ENCODE measurements at places on chromosomes 5 and 9.

DNA sequence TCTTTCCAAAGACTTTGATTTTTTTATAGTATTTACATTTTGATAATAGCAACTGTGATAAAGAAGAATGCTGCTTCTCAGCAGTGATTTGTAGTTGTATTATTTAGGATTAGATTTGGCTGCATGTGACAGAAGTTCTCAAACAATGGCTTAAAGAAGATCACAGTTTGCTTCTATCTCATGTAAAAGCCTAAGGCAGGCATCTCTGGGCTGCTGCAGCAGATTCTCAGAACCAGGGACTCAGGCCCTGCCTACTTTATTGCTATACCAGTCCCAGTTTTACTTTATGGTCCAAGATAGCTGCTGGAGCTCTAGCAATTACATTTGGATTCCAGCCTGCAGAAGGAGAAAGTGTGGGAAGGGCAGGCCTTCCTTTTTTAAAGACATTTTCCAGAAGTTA is 8.8 kb upstream of the SNX2 start:
- no peak for DNase-seq

GRCh38 chr5:169242175-169242848 is 58.6 kb downstream of the SLIT3 start:
- DNase-seq: no peak

DNA sequence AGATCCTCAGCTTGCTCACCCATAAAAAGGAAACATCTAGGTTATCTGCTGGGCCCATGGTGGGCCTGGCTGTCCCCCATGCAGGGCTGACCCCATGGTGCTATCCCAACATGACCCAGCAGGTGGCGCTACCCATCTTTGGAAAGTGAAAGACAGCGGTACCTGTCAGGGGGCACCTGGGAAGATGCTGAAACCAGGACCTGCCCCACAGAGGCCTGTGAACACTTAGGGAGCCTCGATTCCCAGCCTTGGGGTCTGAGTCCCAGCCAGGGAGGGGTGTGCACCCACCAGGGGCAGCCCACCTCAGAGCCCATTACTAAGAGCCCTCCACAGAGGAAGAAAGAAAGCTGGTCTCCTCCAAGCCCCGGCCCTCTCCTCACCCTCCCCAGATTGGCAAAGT is 46.6 kb upstream of the IPPK start:
- peak; percentile 82 for DNase-seq

GRCh38 chr9:21056931-21057330 is 20.8 kb downstream of the IFNB1 start:
- DNase-seq: no peak

DNA sequence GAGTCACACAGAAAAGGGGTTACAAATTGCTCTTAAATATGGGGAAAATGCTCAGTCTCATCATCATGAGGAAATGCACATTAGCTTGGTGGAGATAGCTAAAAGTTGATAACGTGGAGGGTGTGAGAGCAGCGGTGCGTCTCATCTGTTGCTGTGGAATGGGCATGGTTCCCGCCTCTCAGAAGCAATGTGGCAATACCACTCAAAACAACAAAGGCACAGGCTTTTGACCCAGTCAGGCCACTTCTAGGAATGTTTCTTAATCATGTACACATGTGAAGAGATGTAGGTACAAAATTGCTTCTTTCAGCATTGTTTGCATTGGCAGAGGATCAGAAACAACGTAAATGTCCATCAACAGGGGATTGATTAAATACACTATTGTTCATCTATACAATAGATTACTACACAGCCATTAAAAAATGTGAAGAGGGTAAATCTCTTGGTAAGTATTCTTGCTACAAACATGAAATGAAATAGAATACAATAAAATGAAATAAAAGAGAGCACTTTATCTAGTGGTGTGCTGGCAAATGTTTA is 212.6 kb upstream of the MSX2 start:
- no peak for DNase-seq

DNA sequence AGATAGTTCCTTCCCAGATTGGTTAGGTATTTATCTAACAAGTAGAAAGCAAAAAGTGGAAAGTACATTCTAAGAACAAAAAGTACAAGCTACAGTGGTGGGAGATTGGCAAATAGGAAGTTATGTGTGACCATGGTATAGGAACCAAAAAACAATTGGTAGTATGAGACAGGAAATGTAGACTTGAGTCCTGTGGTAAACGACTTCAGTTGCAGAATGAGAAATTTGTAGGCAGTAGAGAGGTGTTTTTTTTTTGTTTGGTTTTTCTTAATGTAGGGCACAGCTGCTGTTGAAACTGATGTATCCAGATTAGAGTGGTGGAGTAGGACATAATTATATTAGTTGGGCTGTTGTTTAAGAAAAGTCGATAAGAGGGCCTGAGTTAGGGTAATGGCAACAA is 72.0 kb downstream of the CCNH start:
- no peak for DNase-seq

DNA sequence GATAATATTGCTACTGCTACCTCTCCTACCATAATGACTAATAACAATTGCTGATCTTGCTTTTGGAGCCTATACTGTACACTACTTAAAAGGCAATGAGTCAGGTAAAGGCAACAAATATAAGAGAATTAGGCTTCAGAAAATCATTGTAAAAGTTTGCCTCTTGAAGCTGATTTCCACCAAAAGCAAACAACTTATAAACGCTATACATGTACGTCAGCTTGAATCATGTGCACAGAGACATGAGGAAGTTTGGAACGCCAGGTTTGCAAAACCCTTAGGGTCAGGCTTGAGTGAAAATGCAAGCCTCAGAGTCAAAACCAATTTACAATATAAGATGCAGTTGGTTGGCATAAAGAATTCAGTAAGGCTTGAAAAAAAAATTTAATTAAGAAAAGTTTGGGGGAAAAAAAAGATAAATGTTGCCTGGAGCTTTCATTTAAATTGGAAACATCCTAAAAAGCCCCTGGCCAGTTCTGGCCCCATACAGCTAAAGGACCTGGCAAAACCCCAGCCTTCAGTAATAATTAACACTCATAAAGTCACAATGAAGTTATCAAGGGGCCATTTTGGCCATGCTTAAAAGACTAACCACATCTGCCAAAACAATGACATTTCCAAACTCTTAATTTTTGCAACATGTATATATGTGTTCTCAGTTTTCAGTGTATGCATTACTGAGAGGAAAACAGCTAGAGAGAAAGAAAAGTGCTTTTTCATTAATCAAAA is 181.0 kb upstream of the NFIL3 start:
- DNase-seq: no peak

DNA sequence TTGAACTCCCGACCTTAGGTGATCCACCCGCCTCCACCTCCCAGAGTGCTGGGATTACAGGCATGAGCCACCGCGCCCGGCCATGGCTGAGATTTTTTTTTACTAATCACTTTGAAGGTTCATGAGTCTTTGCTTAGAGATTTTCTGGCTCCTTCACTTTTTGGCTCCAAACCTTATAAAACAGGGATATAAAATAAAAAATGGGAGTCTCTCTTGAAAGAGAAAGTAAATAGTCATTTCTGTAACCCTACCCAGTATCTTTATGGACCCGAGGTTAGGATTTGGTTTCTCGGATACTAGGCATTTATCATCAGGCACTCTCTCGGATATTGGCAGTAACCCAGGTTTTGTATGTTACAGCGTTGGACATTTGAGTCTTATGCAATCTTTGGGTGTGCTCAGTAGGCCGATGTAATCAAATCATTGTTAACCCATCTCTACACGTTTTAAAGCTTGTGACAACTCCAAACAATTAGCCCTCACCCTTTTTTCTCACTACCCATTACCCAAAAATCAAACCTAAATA is 25.3 kb downstream of the STXBP1 start:
- no peak for DNase-seq

- no peak for DNase-seq
Observed at GRCh38 chr9:13278368-13279246, 885 bp downstream of the MPDZ start.

GRCh38 chr9:17519761-17520160 is 59.1 kb upstream of the SH3GL2 start:
- no peak for DNase-seq

GRCh38 chr5:9194509-9194908 is 351.4 kb downstream of the SEMA5A start:
- no peak for DNase-seq

- peak; percentile 75 for DNase-seq
Observed at GRCh38 chr9:136901516-136902258, 15.4 kb downstream of the TRAF2 start.

DNA sequence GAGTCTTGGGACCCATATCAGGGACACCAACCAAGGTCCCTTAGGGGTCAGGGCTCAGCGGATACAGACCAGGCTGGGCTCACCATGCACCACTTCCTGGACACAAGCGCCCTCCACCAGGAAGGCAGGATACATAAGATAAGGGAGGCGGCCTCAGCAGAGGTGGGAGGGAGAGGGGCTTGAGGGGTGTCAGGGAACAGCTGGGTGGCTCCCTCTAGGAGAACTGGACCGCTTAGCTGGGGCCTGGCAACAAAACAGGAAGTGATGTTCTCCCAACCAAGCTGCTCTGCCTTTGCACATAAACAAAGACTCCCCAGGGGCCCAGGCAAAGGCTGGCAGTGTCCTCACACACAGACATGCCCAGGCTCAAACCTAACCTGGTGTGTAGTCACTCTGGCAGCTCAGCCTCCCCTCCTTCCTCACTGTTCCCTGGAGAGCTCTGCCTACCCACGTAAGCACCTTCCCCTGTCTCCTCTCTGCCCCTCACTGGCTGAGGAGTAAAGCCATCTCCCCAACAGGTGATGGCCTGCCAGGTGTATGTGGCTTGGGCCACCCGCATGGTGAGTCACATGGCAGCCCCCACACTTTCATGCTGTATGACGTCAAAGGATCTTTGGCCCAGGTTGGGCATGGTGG is 5.8 kb upstream of the BICD2 start:
- no peak for DNase-seq

GRCh38 chr5:44542470-44542869 is 153.2 kb upstream of the FGF10 start:
- DNase-seq: no peak

DNA sequence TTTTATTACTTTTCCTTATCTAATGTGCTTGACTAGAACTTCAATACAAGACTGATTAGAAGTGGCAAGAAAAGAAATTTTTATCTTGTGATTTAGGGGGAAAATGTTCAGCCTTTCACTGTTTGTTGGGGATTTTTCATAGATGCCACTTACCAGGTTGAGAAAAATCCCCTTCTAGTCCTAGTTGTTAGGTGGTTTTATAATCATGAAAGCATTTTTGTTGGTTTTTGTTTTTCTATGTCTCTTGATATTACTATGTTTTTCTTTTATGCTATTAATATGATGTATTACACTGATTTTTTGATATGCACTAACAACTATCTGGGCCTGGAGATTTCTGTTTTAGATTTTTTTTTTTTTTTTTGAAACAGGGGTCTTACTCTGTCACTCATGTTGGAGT is 134.0 kb downstream of the PARP8 start:
- DNase-seq: no peak

DNA sequence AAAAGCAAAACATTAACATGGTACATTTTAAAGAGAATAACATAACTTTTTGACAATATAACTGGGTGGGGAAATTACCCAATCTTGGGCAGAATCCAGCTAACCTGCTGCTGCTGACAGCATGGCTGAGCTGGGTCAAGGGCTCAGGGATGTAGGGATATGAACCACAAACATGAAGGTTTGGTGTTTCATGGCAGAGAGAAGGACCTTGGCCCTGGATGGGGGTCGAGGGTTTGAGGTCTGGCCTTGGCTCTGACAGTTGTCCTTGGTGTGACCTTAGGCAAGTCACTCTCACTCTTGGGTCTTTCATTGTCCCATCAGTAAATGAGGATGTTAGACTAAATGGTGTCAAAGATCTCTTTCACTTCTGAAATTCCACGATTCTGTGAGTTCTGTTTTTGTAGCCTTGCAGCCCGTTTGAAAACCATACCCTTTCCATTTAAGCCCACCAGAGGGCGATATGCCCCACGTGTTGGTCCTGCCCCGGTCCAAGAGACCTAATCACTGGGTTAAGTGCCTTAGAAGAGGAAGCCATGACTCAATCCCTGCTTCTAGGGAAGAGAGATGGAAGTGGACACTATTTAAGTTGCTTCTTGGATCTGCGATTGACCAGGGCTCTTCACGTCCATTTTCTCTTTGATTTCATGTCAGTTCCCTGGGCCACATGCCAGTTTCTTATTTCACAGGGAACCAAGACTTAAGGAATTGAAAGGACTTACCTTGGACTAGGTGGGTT is 56.8 kb upstream of the TEX48 start:
- DNase-seq: peak; percentile 66

DNA sequence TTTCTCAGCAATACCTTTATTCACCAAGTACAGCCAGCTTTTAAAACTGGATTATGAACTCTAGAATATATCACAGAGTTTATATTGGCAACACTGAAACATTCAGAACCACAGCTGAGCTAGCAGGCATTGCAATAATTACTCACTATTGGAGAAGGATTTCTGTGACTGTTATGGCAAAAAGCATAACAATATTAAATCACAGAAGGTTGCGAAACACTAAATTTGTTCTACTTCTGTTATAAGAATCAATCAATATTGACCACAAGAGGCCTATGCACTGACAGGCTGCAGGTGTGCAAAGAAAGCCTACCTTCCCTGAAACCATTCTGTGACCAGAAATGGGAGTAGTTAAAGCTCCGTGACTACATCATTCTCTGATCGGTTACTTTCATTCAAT is 59.2 kb downstream of the AP3B1 start:
- DNase-seq: no peak

DNA sequence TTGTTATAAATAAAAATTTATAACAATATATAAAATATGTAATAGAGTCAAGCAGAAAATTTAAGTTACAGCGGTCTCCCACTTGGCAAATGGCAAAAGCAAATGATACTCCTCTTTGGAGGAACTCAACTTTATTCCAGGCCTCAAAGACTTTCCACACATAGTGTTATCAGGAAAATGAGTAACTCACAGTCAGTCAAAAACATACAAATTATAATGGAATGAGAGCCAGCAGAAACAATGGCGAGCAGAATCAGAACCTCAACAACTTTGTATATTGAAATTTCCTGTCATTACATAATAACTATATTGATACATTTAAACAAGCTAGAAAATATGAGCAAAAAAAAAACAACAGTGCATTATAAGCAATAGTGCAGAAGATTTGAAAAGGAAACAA is 45.2 kb downstream of the ABLIM3 start:
- DNase-seq: no peak

DNA sequence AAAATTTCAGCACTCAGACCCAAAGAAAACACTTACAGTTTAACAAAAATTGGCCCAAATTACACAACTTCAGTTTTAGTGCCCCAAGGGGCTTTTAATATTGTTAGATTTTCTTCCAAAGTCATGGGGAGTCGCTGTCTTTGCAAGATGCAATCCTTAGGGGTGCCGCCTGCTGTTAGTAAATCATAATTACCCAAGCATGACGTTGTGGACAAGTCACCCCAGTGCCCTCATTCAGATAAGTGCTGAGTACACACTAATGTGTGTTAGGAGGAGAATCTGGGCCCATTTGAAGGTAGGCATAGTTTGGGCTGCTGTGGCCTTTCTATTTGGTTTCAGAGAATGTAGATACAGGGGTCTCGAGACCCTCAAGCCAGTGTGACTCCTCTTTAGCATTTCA is 138.1 kb downstream of the SV2C start:
- no peak for DNase-seq

- DNase-seq: no peak
Observed at GRCh38 chr5:73640861-73641320, 14.9 kb downstream of the ARHGEF28 start.

- DNase-seq: no peak
Observed at GRCh38 chr5:166068547-166069335, 2222.7 kb upstream of the WWC1 start.

GRCh38 chr5:36531401-36531800 is 75.0 kb upstream of the SLC1A3 start:
- DNase-seq: no peak

Measured in activated naive CD4-positive, alpha-beta T cell treated with anti-CD3 and anti-CD28 coated beads, Interleukin-2, amount 50 U/mL, for 16 hours (primary cell).